ENCODE measurements at places on chromosomes 12 and 14. TPM values are rescaled to one million over a fixed set of nuclear protein-coding genes. Genes with fewer than 3 reads are reported as not detected.

Gene KRT5
- 12.6 TPM for total RNA-seq

Gene MANSC1
- total RNA-seq: 16.7 TPM

Gene PLCZ1
- not detected for total RNA-seq

Gene VDR
- total RNA-seq: 5.8 TPM

Gene CNTN1
- total RNA-seq: 3.6 TPM

Gene CMA1
- not detected for total RNA-seq

Gene COQ6
- total RNA-seq: 32.2 TPM

Gene TESPA1
- 2.2 TPM for total RNA-seq

Gene SLC2A14
- not detected for total RNA-seq

Gene ASPG
- 2.0 TPM for total RNA-seq

Gene PITPNM2
- 2.8 TPM for total RNA-seq

Gene XPOT
- total RNA-seq: 64.5 TPM

Gene C1QL4
- total RNA-seq: 0.65 TPM

Gene ELK3
- 69.7 TPM for total RNA-seq

Gene OR4E2
- total RNA-seq: not detected

Gene FOXA1
- not detected for total RNA-seq

Gene IL31
- total RNA-seq: not detected

Gene IL26
- total RNA-seq: not detected

Gene TDRD9
- 1.6 TPM for total RNA-seq

Gene FOXN4
- not detected for total RNA-seq

Gene CD163
- 827 TPM for total RNA-seq

Gene PSMB5
- total RNA-seq: 129 TPM

Gene STXBP6
- total RNA-seq: 10.2 TPM

Gene ST8SIA1
- total RNA-seq: 7.1 TPM

Gene TNFAIP2
- 104 TPM for total RNA-seq

Gene TSPAN11
- 0.12 TPM for total RNA-seq

Gene NGB
- not detected for total RNA-seq

Gene TSHR
- total RNA-seq: not detected

Gene VRTN
- total RNA-seq: not detected

Gene SBNO1
- total RNA-seq: 20.6 TPM

Gene TMBIM6
- total RNA-seq: 425 TPM

Gene TTC9
- 1.5 TPM for total RNA-seq

Gene SYNDIG1L
- 0.32 TPM for total RNA-seq

Gene DCN
- 753 TPM for total RNA-seq

Gene KCNC2
- not detected for total RNA-seq

Gene UNC119B
- 19.6 TPM for total RNA-seq

Gene B3GNT4
- total RNA-seq: not detected

Gene NKX2-1
- total RNA-seq: not detected

Gene POTEG
- not detected for total RNA-seq

Gene RAPGEF3
- 24.2 TPM for total RNA-seq

Gene VPS37B
- total RNA-seq: 45.0 TPM

Gene GPX2
- total RNA-seq: not detected

Gene ENTPD5
- 12.7 TPM for total RNA-seq

Gene PTCSC3
- not detected for total RNA-seq

Gene ACIN1
- 109 TPM for total RNA-seq

Gene TTC6
- not detected for total RNA-seq

Gene CLEC4E
- 2.7 TPM for total RNA-seq

Gene ZNF84
- 29.2 TPM for total RNA-seq

Gene CD163L1
- total RNA-seq: 8.4 TPM

Gene GLT1D1
- total RNA-seq: 10.4 TPM

Data from omental fat pad (tissue), 4 donors.